A673 (cell line): ENCODE measurements at places on chromosomes 3 and 15. TPM values are rescaled to one million over a fixed set of nuclear protein-coding genes. Genes with fewer than 3 reads are reported as not detected.

DNA sequence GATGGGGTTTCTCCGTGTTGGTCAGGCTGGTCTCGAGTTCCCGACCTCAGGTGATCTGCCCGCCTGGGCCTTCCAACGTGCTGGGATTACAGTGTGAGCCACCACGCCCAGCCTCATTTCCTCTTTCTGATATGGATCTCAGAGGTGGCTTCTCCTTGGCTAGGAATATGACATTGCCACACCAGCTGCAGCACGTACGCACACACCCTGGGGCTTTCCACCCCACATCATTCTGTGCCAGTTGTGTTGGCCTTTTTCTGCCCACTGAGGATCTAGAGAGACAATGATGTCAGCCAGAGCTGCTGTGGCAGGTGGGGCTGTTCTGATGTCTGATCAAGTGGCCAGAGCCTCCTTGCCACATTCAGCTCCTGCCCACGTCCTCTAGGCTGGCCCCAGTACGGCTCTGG, 29.0 kb downstream of the TMEM45A start:
- H3K36me3 ChIP-seq, result no peaks in the 10 kb centered on the region
- H3K27me3 ChIP-seq, result no peaks in the 10 kb centered on the region
- H3K27ac ChIP-seq, result no peak overlapping the region
- H3K4me1 ChIP-seq, result peaks cover 12% of the 10 kb centered on the region

Gene CCDC39
- total RNA-seq, result not detected in 2 replicates

DNA sequence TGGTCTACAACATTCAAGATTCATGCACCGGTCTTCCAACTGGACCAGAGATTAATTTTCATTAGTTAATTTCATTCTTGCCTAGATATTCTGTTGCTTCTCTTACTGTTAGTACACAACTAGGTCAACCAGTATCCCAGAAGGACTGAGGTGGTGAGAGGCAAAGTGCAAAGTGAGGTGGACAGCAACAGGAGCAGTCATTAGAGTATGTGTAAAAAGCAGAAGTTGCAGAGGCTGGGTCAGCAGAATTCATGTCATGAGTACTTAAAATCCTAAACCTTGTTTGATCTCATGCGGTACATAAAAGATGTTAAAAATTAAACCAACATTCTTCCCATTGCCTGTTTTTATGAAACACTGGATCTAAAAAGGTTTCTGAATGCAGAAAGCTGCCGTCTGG, 46.7 kb downstream of the PARP14 start:
- no peak for DNase-seq
- no peaks in the 10 kb centered on the region for H3K36me3 ChIP-seq
- H3K4me3 ChIP-seq, result no peak overlapping the region
- H3K27ac ChIP-seq, result no peak overlapping the region
- H3K27me3 ChIP-seq, result no peaks in the 10 kb centered on the region
- H3K4me1 ChIP-seq, result no peaks in the 10 kb centered on the region

GRCh38 chr3:99969136-99969535, 145.2 kb downstream of the FILIP1L start:
- no peak overlapping the region for H3K27ac ChIP-seq
- DNase-seq, result no peak
- H3K4me1 ChIP-seq, result no peaks in the 10 kb centered on the region
- H3K4me3 ChIP-seq, result no peak overlapping the region

DNA sequence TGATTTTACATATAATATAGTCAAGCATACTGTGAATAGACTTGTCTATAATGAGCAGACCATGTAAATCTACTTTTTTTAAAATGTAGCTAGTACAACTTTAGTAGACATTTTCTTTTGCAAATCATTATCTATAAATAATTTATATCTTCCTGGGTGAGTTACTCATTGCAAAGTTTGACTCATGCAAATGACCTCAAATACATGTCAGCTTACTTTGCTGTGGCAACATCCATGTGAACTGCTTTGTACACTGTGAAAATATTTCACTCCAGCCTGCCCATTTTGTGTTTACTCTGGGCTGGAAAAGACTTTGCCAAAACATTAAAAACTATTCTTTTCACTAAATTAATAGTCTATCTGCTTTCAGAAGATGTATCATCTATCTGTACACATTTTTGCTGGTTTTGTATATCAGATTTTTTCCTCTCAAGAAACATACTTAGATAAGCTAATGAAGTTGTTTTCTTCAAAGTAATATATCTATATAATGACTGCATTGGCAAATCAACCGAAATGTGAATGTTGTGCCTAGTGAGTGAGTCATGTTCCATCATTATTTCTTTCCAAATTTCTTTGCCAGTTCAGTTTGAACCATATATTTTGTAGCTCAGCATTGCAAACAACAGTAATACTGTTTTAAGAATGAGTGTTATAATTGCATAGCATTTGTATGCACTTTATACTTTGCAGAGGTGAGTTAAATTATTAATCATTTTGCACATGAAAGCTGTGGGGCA, 26.5 kb downstream of the IGSF10 start:
- peaks cover 12% of the 10 kb centered on the region for H3K36me3 ChIP-seq
- peak; percentile 15 for DNase-seq
- H3K27ac ChIP-seq, result no peak overlapping the region
- H3K4me1 ChIP-seq, result peaks cover 6% of the 10 kb centered on the region
- H3K4me3 ChIP-seq, result no peak overlapping the region

- no peak for DNase-seq
- no peaks in the 10 kb centered on the region for H3K4me1 ChIP-seq
- no peaks in the 10 kb centered on the region for H3K36me3 ChIP-seq
- H3K4me3 ChIP-seq, result no peak overlapping the region
Observed at GRCh38 chr15:39426552-39427532, 154.0 kb upstream of the THBS1 start.

Gene C3orf80
- not detected in 2 replicates for total RNA-seq

Gene CRYGS
- 3.6 and 3.9 TPM in 2 replicates for total RNA-seq

DNA sequence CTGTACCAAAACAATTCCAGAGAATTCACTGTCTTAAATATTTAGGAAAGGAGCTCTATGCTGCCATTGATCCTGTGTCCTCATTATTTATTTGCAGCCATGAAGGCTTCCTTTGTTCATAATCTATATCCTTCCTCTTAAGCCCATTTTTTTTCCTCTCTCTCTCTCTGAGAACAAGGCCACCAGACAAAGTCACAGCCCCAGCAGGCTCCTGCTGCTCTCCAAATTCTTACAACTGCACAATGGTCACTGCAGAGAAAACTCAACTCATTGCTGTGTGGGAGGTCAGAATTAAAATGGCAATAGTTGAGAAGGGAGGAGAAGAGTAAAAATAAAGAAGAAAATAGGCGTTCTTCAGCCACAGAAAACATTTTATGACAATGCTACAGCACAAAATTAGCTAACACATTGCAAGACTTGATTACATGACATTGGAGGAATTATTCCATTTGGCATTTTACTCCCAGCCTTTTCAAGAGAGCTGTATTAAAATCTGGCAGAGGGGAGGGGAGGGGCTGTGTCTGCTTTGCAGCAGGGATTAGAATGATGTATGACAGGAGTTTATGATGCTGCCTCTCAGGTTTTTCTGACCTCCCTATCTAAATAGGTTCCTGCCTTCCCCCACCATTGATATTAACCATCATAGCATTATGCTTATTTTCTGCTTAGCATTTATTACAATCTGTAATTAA, 399.7 kb upstream of the THBS1 start:
- no peaks in the 10 kb centered on the region for H3K36me3 ChIP-seq
- no peak overlapping the region for H3K4me3 ChIP-seq
- H3K27ac ChIP-seq, result no peak overlapping the region
- H3K27me3 ChIP-seq, result peaks cover 24% of the 10 kb centered on the region
- DNase-seq, result no peak

DNA sequence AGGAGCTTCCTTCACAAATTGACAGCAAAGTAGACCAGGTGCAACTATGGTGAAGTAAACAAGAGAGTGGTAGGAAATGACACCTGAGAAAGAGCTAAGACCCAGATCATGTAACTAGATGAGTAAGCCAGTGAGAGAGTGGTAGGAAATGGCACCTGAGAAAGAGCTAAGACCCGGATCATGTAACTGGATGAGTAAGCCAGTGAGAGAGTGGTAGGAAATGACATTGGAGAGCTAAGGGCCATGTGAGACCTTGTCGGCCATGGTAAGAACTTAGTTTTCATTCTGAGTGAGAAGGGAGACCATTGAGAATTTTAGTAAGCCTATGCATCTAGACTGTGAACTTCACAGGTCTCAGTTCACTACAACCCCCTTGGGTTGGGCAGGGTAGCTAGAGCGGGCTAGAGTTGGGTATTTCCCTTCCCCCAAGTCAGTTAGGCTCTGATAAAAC, 5.4 kb upstream of the SENP7 start:
- no peaks in the 10 kb centered on the region for H3K27me3 ChIP-seq
- no peak for DNase-seq
- no peak overlapping the region for H3K27ac ChIP-seq
- H3K4me1 ChIP-seq, result peaks cover 5% of the 10 kb centered on the region

GRCh38 chr3:59131016-59131766, 81.4 kb upstream of the CFAP20DC start:
- H3K27ac ChIP-seq, result no peak overlapping the region
- H3K36me3 ChIP-seq, result no peaks in the 10 kb centered on the region
- no peak overlapping the region for H3K4me3 ChIP-seq
- no peaks in the 10 kb centered on the region for H3K27me3 ChIP-seq

Gene PODXL2
- 26.6 and 35.9 TPM in 2 replicates for total RNA-seq

Gene GPR87
- not detected in 2 replicates for total RNA-seq

- no peaks in the 10 kb centered on the region for H3K4me1 ChIP-seq
- DNase-seq, result no peak
- H3K4me3 ChIP-seq, result peak overlapping the region; percentile 91
- H3K36me3 ChIP-seq, result no peaks in the 10 kb centered on the region
- no peaks in the 10 kb centered on the region for H3K27me3 ChIP-seq
Observed at GRCh38 chr3:158802409-158803268, 785 bp downstream of the MFSD1 start.

- no peak overlapping the region for H3K27ac ChIP-seq
- no peak overlapping the region for H3K4me3 ChIP-seq
- peaks cover 3% of the 10 kb centered on the region for H3K27me3 ChIP-seq
- H3K4me1 ChIP-seq, result no peaks in the 10 kb centered on the region
- no peak for DNase-seq
- H3K36me3 ChIP-seq, result no peaks in the 10 kb centered on the region
Observed at GRCh38 chr15:101439920-101440319, 49.6 kb downstream of the PCSK6 start.

DNA sequence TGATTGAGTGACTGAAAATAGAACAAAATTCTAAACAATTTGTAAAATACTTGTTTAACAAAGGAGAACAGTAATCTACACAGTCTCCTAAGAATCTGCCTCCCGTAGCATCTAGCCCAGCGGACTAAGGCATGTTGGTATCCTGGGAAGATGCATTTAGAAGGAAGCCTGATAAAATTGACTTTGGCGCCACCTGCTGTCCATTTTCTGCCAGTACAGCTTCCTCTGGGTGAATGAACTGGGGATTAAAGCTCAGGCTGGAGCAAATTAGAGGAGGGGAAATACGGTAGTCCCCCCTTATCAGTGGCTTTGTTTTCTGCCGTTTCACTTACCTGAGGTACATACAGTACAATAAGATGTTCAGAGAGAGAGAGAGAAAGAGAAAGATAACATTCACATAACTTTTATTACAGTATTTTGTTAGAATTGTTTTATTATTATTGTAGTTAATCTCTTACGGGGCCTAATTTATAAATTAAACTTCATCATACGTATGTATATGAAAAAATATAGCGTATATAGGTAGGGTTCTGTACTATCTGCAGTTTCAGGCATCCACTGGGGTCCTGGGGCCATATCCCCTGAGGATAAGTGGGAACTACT, 191.6 kb downstream of the GAP43 start:
- no peak overlapping the region for H3K27ac ChIP-seq
- DNase-seq, result peak; percentile 88
- H3K36me3 ChIP-seq, result no peaks in the 10 kb centered on the region
- H3K4me3 ChIP-seq, result no peak overlapping the region
- H3K4me1 ChIP-seq, result no peaks in the 10 kb centered on the region

DNA sequence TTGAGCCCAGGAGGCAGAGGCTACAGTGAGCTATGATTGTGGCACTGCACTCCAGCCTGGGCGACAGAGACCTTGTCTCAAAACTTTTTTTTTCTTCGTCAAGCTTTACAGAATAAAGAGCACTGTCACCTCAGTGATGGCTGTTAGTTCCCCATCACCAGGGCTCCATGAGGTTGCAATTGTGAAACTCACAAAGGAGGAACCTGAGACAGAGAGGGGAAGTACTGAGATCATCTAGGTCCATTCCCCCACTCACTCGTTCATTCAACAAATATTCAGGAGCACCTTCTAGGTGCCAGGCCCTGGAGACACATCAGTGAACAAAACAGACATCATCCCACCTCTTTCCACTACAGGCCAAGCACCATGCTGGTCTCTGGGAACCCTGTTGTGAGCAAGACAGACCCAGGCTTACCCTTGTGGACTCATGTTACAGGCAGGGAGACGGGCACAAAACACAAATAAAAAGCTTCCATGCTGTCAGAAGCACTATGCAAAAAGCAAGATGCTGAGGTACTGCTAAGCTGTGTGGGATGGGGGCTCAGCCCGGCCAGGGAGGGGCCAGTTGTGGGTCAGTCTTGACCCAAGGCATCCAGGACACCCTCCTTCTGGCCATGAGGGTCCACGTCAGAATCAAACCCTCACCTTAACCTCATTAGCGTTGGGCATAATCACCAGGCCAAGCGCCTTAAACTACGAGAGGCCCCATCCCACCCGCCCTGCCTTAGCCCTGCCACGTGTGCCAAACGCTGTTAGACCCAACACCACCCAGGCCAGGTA, 2.1 kb upstream of the RHO start:
- no peaks in the 10 kb centered on the region for H3K36me3 ChIP-seq
- no peak overlapping the region for H3K27ac ChIP-seq
- no peak for DNase-seq
- H3K4me3 ChIP-seq, result no peak overlapping the region

GRCh38 chr3:197522881-197523441, 32.8 kb downstream of the BDH1 start:
- H3K4me1 ChIP-seq, result peaks cover 40% of the 10 kb centered on the region
- peak overlapping the region; percentile 82 for H3K27ac ChIP-seq
- H3K36me3 ChIP-seq, result no peaks in the 10 kb centered on the region
- no peak overlapping the region for H3K4me3 ChIP-seq
- DNase-seq, result no peak

Gene RAD51
- 44.8 and 51.1 TPM in 2 replicates for total RNA-seq

Gene ARGFX
- not detected in 2 replicates for total RNA-seq

Gene ONECUT1
- not detected in 2 replicates for total RNA-seq

DNA sequence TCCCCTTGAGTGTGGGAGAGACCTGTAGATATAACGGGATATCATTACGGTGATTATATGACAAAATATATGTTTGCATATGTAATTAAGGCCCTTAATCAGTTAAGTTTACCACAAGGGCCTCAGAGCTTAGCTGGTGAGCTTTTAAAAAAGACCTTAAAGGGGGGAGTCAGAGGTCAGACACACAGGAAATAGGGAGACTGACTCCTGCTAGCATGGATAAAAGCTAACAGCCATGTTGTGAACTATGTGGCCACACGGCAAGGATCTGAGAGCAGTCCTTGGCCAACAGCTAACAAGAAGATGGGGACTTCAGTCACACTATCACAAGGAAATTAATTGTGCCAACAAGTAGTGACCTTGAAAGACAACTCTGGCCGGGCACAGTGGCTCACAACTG, 3.1 kb downstream of the STAG1 start:
- no peaks in the 10 kb centered on the region for H3K36me3 ChIP-seq
- DNase-seq, result no peak
- H3K27me3 ChIP-seq, result no peaks in the 10 kb centered on the region
- H3K4me3 ChIP-seq, result no peak overlapping the region
- peak overlapping the region; percentile 98 for H3K27ac ChIP-seq

GRCh38 chr3:17741621-17742101, 770 bp downstream of the TBC1D5 start:
- peaks cover 23% of the 10 kb centered on the region for H3K4me1 ChIP-seq
- H3K36me3 ChIP-seq, result no peaks in the 10 kb centered on the region
- peak overlapping the region; percentile 93 for H3K27ac ChIP-seq

- H3K4me1 ChIP-seq, result peaks cover 1% of the 10 kb centered on the region
- no peak overlapping the region for H3K27ac ChIP-seq
- no peaks in the 10 kb centered on the region for H3K27me3 ChIP-seq
- DNase-seq, result no peak
Observed at GRCh38 chr3:119630880-119631329, 29.5 kb downstream of the POPDC2 start.
